Activated T-cell treated with anti-CD3 and anti-CD28 coated beads for 1 hour (primary cell): ENCODE measurements at places on chromosomes 12 and 14.

- no peak for DNase-seq
These were observed 3.5 kb upstream of the CEP128 start for GRCh38 chr14:80944861-80945617.

DNA sequence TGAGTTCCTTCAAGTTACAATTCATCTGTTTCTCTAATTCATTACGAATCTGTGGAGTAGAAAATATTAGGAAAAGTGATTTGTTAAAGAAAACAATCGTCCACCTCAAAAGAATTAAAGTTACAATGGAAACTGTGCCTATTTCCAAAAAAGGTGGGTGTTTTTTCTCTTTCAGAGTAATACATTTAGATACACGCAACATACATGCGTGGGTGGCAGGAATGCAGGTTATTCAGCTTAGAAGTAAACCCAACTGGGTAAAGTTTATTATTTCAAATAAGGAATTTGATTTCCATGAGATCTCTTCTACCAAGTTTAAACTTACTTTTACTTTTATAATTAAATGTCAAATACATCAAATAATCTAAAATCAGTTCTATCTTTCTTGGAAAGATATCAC lies 52.2 kb downstream of the SSH1 start:
- DNase-seq = no peak

GRCh38 chr12:66269757-66270383 lies 32.4 kb upstream of the HELB start:
- DNase-seq = no peak

- no peak for DNase-seq
These were observed 112.2 kb downstream of the SLC16A7 start for GRCh38 chr12:59708064-59708463.

GRCh38 chr14:68906439-68906838 lies 72.7 kb downstream of the ACTN1 start:
- DNase-seq = no peak

- no peak for DNase-seq
These were observed 87.1 kb downstream of the ACACB start for GRCh38 chr12:109203480-109203879.

DNA sequence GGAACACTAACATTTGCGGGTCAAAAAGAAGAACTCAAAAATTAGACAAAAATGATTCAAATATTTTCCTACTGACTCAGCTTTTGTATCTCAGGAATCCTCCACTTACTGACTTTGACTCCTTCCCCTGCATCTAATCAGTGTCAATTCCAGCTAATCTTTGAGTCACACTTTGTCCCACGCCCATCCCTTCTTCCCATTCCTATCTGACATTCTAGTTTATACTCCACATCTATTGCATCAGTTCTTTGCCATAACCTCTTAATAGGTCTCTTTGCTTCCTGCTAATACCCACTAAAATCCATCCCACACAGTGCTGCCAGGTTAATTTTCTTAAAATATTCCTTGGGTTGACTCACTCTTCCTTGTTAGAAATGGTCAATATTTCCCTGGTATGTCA lies 19.1 kb downstream of the BBS10 start:
- DNase-seq = no peak

DNA sequence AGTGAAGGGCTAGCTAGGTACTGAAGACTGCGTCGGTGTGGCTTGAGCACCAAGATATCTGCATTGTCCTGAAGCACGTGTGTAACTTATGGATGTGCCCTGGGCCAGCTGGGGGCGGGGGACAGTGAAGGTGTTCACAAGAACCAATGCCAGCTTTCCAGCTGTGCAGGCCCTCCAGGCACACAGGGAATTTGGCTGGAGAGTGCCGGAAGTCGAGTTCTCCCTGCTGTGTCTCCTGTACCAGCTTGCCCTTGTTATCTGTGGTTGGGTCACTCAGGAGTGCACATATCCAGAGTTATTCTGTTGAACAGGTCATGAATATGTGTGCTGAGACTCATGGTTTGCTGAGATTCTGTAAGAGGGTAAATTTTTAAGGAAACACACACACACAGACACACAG lies 75.9 kb upstream of the CRY1 start:
- DNase-seq = no peak

DNA sequence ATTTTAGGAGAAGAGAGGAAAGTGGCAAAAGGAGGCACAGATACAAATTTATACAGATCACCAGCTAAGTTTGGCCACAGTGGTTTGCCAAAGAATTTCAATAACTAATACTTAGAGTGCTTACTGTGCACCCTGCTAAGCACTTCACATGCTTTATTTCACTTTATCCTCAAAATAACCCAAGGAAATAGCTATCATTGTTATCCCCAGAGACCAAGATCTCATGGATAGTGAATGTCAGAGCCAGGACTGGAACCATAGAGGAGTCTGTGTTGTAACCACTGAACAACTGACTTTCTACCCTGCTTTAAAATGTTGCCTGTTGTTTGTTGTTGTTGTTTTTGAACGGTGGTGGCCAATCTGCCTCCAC lies 1.3 kb upstream of the TCP11L2 start:
- no peak for DNase-seq
